ENCODE measurements at places on chromosomes 4 and X.

DNA sequence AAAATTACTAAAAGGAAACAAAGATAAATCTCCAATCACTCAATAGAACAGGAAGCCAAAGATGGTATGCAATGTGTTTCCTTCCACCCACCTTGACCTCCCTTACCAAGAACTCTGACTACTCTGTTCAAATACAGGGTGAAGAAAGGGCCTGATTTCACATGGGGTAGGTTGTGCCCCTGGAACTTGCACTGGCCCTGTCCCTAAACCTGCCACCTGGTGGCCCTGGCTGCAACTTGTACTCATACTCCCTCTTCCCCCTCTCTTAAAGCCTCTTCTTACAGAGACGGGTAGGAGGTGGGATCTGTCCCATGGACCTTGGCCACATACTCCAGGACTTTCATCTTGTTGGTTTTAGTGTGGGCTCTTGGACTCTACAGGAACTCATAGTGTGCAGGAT, 17.3 kb upstream of the TMEM185A start:
- DNase-seq: no peak

GRCh38 chrX:47854474-47854873, 17.8 kb downstream of the ZNF81 start:
- DNase-seq: no peak

DNA sequence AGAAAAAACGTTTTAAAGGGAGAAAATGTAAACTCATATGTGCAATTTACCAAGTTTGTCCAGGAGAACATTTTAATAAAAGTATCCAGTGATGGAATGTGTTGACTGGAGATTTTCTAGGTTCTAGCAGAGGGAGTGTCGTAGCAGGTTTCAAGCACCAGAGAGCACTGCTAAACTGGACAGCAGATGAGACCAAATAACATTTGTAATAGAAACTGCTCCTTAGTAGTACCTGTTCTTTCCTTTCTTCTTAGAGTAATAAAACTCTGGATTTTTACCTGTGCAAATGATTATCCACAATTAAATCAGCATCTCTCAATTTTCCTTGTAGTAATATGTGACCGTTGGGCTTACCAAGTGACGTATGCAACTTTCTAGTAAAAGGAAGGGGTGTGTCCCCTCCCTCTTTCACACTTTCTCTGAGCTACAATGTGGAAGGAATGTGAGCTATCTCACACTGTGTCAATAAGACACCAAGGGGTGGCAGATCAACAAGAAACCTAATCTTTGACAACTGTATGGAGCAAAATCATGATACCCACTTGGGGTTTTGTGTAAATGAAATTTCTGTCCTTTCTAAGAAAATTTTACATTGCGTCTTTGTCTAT, 9.5 kb downstream of the HPGDS start:
- DNase-seq: no peak

- no peak for DNase-seq
Observed at GRCh38 chr4:85496126-85496849, 21.3 kb downstream of the ARHGAP24 start.

DNA sequence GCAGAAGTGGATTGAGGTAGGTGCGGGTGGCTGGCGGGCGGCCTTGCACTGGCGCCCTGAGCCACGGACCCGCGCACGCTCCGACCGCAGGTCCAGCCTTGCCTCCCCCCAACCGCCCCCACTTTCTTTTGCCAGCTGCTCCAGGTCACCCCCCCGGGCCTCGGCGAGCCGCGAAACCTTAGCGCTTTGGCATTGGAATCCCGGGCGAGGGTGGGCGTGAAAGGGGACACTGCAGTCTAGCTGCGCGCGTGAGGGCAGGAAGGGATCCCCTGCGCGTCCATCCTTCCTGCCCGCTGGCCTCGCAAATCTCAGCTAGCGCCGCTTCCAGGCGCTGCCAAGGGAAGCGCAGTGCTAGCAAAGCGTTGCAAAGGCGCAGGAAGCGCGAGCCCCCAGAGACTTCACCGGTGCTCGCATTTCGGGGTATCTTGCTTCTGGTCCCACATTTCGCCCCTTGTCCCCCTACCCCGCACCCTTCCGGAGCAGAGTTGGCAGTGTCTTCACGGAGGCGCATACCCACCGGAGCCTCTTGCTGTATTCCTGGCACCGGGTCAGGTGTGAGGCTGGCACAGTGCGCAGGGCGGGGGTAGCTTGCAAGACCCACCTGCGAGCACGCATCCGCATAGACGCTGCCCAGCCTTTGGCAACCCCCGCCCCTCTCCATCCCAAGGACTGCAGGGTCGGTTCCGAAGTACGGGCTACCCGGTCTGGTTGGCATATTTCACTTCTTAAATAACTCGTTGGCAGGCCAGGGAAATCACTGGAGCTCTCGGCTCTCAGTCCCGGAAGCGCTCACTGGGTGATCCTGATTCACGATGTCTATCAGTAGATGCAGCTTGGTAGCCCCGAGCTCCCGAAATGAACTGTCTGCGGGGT, 104.4 kb downstream of the UCHL1 start:
- no peak for DNase-seq

DNA sequence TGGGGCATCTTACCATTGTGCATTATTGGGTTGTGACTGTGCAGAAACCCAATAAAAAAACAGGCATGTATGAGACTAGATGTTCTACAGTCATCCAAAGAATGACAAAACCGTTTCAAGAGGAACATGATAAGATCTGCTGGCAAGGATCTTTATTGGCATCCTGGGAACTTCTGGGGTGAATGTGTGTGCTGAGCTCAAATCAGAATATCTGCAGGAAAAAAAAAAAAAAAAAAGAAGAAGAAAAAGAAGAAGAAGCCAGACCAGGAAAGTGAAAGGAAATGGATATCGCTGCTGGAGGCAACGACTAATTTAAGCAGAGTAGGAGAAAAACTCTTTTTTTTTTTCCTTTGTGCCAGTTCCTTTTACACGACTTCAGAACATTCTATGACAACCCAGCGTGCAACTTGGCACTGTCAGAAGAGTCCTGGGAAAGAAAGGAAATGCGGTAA, 484.2 kb upstream of the BOD1L1 start:
- DNase-seq: no peak

GRCh38 chrX:68571292-68571609, 72.4 kb downstream of the YIPF6 start:
- no peak for DNase-seq

DNA sequence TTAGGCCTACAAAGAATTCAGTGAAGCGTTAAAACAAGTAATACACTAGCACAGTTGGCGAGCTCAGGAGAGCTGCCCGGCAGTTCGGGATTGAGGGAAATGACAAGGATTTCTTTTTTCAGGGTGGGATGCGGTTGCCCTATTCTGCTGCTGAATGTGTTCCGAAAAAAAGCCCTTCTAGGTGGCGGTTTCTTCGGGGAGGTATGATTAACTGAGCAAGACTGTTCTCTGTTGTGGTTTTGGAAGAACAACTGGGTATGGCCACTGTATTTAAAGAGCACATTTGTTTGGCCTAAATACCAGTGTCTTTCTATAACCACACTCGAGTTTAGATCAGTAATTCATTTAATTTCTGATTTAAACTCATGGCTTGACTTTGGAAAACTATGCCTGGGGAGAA, 459.7 kb upstream of the FAT1 start:
- DNase-seq: no peak

- no peak for DNase-seq
Observed at GRCh38 chrX:31036895-31037294, 34.9 kb downstream of the FTHL17 start.

DNA sequence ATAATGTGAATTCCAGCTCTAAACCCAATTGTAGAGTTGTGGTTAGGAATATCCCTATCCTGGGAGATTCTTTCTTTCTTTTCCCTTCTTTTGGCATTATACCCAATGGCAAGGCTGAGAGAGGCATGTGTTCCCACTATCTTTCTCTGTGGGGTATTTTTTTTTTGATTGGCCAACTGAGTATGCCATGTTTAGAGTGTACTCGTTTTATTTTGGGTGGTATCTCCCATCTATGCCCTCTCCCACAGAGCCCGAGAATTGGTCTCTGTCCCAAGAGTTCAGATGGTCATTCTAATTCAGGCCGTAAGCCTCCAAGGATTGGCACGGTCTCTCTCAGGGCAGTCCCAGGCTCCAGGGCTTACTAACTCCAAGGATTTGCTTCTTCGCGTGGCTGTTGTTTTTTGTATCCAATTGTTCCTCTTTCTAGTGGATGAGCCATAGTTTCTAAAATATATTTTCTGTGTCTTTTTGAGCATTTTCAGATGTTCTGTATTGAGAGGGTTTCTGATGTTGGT, 198.8 kb downstream of the SLC4A4 start:
- no peak for DNase-seq

DNA sequence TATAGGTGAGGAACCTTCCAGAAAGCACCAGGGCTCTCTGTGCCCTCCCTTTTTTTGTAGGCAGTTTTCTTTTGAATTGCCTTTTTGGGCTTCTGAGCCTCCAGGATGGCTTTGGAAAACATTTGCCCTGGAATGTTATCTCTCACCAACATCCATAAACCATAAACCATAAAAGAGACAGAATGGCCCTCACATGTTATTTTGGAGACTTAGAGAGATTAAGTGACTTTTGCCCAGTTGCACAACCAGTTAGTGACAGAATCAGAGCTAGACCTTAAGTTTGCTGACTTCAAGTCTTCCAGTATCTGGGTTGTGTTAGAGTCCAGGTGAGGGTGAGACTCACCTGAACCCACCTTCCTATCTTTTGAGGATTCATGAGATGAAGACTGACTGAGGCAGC, 153.0 kb upstream of the STX18 start:
- no peak for DNase-seq

DNA sequence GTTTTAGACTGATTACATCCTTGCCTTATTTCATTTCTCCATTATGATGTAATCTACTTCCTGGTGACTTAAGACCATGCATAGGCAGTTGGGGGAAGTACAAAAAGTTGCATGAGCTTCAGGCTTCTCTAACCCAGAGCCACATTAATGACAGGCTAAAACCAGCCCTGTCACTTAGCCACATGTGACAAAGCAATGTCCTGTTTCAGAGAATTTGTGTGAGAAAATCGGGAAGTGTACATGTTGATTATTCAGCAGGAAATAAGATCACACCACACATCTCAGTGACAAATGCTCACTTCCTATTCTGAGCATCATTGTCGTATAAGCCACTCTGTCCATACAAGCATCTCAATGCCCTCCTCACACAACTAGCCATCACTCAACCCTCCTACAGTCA, 98.5 kb upstream of the MAGEB16 start:
- no peak for DNase-seq

GRCh38 chr4:47499700-47500099, 14.6 kb downstream of the ATP10D start:
- no peak for DNase-seq

DNA sequence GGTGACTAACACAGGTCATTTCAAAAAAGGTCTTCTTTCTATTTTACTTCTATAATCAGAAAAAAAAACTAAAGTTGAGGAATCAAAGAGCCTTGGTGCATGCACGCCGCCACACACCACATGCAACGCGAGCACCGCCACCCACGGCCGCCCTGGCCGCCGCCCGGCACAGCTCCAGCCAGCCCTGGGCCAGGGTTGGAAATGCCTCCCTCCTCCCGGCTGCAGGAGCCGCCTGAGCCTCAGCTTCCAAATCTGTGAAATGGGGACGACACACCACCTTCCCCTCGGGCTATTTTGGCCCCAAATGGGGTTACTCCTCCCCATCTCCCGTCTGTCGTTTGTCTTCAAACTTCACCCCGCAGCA, 39.7 kb upstream of the MAN2B2 start:
- DNase-seq: no peak

GRCh38 chr4:95061220-95061619, 303.5 kb downstream of the BMPR1B start:
- no peak for DNase-seq

DNA sequence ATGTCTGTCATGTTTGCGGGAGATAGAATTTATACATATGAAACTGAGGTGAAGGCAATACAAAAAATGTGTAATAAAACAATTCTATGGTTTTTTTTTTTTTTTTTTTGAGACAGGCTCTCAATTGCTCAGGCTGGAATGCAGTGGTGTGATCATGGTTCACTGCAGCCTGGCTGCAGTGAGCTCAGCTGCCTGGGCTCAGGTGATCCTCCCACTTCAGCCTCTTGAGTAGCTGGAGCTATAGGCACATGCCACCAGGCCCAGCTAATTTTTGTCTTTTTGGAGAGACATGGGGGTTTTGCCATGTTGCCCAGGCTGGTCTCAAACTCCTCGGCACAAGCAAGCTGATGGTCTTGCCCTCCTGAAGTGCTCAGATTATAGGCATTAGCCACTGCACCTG, 10.1 kb downstream of the RADX start:
- DNase-seq: no peak

GRCh38 chr4:53499791-53500190, 91.5 kb downstream of the LNX1 start:
- DNase-seq: no peak

DNA sequence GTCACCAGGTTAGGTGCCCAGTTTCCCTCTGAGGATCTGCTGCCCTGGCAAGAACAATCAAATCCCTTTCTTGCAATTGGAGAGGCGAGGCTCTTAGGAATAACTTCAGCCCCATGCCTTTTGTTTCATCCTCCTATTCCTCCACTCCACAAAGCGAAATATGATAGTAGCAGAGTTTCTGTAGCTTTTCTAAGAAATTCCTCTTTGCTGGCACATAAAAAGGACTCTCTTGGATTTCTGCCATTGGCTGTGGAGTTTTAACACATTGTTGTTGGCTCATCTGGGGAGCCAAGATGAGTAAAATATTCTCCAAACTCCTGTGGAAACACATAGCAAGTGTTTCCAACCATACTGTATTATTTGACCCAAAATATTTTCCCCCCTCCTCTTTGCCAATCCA, 11.0 kb upstream of the ADGRG2 start:
- DNase-seq: no peak

GRCh38 chr4:8303485-8304281, 34.1 kb downstream of the HTRA3 start:
- DNase-seq: no peak

- no peak for DNase-seq
Observed at GRCh38 chr4:186643501-186644310, 80.0 kb downstream of the FAT1 start.

DNA sequence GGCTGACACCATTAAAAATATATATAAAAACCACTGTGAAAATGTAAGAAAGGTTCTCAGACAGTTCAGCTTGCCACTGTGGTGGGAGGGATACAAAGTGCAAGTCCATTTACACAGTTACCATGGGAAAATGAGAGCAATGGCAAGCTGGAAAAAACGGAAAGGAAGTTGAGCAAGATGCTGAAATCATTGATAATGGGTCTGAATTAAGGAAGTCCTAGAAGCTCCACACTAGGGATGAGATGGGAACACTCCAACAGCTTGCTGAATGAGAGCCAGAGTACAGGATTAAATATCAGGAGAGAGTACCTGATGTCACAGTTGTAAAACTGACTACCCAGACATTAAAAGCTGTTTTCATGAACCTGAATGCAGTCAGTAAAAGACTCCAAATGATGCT, 218.6 kb downstream of the PRDM5 start:
- no peak for DNase-seq

DNA sequence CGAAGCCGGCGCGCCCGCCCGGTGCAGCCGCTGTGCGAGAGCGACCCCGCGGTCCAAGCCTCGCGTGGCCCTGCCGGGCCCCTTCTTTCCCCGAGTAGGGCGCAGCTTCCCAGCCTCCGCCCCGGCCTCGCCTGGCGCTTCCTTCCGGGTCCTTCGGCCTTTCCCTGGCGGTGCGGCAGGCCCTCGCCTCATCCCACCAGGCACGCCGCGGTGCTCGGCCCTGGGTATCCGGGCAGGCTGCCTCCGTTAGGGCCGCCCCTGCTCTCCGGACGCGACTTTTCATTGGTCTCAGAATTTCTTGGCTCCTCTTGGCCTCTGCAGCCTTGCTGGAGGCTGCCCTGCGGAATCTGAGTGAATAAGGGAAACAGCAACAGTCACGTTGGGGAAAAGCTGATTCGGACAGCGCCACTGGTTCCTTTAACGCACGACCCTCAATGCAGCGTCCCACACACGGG, 429 bp downstream of the UVSSA start:
- no peak for DNase-seq

- DNase-seq: no peak
Observed at GRCh38 chr4:152771741-152772533, 7.6 kb downstream of the TIGD4 start.
